ENCODE measurements at places on chromosomes 6 and 20.

DNA sequence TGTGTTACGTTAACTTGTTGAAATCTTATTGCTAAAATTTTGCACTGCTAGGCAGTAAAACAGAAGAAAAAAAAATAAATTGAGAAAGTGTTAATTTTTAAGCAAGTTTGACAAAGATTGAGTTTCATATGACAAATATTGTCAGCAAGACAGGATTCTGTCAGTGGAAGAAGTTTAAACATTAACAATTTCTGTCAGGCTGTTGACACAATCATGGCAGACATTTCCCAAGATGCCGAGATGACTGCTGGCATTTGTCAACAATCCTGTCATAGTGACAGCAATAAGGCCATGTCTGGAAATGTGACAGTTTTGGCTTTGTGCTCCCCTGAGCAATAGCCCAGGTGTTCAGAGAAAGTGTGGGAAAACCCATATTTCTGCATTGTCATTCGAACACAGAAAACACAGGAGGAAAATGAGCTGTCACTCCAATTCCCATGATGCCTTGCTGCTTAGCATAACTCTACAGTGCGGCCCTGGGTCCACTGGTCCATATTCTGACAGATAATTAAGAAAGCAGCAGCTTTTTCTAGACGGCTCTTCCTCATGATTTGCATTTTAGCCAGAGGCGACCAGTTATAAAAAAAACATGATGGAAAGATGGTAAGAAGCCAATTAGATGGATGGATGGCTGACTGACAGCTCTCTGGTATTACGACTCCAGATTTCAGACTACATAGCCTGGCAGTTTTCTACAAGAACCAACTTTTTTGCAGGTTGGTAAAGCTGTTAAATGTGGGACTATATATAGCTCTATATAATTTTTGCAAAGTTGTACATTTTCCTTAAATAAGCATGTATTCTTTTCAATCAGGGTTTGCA is 43.6 kb upstream of the DEFB112 start:
- DNase-seq, result no peak

DNA sequence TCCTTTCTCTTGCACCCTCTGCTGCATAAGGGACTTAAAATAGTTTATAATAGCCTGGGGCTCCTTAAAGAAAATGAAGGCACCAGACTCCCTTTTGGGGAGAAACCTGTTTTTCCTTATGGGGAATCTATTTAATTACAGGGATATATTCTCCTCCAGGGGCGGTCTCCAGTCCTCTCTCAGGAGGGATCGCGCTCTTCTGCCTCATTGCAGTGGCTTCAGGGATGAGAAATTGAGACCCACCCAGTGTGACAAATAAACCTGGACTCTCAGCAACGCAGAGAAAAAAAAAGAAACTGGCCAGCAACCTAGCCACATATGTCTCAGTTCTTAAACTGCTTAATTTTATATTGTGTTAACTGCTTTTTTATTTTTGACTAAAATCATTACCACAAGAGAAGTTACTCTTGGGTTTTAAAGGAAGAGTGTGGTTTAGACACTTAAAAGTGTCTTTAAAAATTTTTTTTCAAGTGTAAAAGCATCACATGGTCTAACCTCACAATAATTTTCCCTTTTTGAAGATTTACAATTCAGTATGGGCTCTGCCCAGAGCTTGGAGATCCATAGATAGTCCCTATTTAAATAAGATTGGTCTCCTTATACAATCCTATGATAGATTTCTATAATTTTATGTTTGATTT is 11.7 kb upstream of the GOPC start:
- DNase-seq, result peak; percentile 80

DNA sequence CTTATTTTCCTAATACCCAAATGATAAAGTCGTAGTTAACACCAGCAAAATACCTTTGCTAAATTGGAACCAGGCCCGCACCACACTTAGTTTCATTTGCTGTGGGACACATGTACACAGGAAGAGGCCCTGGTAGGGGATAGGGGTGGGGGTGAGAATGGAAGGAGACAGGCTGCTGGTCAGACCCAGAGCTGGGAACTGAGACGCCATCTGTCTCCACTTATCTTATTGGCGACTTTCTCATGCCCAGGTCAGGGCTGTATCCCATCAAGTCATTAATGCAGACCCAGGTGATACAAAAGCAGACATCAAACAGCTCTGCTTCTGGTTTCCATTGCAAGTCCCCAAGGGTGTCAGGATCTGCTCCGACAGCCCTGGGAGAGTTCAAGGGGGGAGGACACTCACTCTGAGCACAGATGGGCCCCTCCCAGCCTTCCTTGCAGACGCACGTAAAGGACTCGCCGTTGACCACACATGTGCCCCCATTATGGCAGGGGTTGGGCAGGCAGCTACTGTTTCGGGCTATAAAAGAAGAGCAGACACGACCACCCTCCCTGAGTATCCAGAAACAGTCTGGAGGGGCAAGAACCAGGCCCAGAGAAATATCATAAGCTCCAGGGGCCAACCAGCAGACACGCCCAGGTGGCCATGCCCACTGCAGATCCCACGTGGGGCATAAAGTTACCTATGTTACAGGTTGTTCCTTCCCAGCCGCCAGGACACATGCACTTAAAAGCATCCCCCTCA is 29.2 kb downstream of the JAG1 start:
- no peak for DNase-seq

GRCh38 chr20:33499355-33499754 is 9.5 kb downstream of the CBFA2T2 start:
- DNase-seq, result no peak

DNA sequence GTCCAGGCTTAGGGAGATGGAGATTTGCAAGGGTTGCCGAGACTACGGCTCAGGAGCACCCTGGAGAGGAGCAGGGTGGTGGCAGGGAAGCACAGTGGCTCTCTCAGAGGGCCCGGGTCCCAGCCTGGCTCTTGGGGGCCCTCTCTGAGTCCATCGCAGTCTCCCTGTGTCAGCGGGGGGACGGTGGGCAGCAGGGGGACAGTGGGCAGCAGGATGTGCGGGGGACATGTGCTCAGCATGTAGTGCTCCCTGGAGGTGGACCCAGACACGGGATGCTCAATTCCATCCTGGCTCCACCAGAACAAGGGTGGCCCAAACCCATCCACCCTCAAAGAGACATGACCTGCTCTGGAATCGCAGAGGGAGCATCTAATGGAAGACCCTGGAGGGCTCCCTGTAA is 43.0 kb upstream of the ZBP1 start:
- no peak for DNase-seq

- peak; percentile 86 for DNase-seq
Measured at GRCh38 chr6:43436577-43437282, 9.4 kb downstream of the ABCC10 start.

DNA sequence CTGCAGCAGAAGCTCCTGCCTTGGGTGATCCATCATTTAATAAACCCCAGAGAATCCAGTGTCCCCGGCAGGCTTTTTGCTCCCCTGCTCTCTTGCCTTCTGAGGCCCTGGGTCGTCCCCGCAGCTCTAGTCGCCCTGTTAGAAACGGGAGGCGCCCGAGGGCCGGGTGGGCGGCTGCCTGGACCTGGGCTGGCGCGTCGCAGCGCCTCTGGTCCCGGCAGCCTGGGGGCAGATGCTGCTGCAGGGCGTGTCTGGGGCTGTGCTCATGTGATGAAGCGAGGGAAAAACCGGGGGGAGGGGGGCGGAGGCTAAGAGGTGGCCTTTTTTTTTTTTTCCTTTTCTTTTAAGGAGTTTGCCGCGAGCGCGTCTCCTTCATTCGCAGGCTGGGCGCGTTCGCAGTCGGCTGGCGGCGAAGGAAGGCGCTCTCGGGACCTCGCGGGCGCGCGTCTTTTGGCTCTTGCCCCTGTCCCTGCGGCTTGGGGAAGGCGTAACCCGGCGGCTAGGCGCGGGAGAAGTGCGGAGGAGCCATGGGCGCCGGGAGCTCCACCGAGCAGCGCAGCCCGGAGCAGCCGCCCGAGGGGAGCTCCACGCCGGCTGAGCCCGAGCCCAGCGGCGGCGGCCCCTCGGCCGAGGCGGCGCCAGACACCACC is 394 bp downstream of the AKAP12 start:
- no peak for DNase-seq

DNA sequence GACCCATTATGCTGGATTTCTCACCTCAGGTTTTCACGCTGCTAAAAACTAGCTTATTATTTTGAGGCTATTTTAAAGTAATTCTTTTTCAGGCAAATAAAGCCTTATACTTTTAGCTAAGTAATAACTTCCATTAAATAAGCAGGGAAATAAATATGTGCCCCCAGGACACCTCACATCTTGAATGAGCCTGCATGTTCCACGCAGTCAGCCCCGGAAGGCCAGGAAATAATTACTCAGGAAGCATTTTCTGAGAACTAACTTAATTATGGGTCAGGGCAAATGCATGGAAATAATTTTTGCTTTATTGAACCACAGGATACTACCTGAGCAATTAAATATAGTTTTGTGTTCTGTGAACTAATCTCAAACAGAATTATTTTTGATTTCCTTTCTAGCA is 41.1 kb downstream of the STX7 start:
- DNase-seq, result no peak

DNA sequence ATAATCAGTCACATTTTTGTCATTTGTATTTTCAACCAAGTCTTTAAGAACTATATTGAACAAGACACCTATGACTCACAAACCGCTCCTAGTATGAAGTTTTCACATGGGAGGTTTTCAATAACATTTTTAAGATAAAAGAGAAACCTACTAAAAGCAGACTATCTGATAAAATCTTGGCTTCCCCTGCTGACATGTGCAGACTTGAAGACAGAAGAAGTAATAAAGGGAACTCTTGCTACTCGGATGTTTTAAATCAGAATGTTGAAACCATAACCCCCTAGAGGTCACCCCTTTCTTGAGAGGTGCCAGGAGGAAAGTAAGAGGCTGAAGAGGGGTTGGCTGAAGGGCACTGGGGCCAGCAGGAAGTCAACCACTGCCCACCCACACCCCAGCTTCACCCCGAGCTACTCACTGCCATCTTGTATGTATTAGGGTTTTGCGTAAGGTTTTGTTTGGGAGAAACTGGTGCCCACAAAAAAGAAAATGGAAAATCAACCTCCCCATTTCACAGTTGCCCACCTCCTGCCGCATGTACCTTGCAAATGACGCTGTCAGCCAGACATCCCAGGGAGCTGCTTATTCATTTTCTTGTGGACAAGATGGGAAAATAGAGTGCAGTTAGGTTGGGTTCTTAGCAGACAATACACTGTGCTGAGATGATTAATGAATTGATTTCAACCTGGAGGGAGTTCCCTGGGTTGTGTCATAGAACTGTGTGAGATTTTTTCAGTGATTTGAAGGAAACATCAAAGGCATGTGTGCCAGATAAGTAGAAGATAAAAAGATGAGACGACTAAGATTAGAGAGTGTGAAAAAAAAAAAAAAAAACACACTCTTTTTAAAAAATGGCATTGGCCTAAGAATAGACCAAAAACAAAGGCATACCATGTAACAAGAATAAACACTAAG is 83.2 kb upstream of the TAB2 start:
- DNase-seq, result no peak

GRCh38 chr20:63885264-63886053 is 9.5 kb upstream of the DNAJC5 start:
- no peak for DNase-seq

GRCh38 chr6:72102561-72102960 is 216.2 kb downstream of the RIMS1 start:
- no peak for DNase-seq

DNA sequence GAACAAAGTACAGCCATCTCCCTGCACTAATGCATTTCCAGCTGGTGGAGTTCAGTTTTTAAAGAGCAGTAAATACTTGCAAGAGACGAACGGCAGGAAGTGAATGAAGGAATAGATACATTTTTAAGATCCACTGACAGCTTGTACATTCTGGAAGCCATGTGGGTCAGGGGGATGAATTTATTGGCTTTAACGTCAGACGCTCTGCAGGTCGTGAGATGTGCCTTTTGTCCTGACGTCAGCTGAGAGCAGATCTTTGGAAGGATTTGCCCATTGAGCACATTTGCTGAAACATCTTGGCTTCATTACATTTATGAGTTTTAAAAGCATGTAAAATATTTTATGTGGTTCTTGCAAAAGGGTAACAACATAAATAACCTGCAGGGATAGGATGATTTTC is 29.5 kb upstream of the SALL4 start:
- no peak for DNase-seq

- DNase-seq, result no peak
Measured at GRCh38 chr6:119339941-119340456, 9.6 kb downstream of the MAN1A1 start.

GRCh38 chr20:504632-505075 is 38.9 kb downstream of the CSNK2A1 start:
- DNase-seq, result no peak

- DNase-seq, result no peak
Measured at GRCh38 chr20:44002861-44003260, 88.2 kb downstream of the TOX2 start.

- DNase-seq, result no peak
Measured at GRCh38 chr20:4488407-4489339, 233.0 kb upstream of the PRND start.

- no peak for DNase-seq
Measured at GRCh38 chr6:128574402-128574801, 54.0 kb upstream of the PTPRK start.

DNA sequence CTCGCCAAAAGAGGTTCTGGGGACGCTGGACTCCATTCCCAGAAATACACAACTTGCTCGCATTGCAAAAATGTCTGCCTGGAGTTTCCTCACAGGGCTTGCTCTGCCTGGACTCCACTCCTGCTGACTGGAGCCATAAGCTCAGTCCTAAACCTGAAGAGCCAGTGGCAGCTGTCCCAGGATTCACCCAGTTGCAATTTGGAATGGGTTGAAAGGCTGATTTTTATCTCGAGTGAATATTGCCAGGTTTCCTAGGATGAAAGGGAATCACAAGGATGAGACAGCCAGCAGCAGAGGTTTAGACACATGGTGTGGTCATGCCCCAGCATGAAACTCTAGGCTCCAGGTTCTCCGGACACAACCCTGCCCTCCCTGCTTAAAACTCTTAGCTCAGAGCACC is 223.3 kb downstream of the BMP7 start:
- DNase-seq, result no peak

DNA sequence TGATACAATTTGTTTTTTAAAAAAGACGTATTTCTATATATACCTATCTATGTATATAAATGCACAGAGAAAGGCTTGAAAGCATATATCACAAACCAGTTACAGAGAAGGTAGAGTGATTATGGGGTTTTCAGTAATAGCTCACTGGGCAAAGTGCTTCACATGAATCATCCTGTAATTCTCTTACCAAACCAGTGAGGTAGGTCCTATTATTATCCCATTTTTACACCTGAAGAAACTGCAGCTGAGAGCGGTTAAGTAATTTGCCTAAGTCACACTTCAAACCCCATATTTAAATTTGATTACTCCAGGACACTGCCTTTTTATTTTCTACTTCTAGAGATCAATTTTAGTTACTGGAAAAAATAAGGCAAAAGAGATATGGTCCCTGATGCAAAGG is 4.4 kb downstream of the GSS start:
- DNase-seq, result no peak

DNA sequence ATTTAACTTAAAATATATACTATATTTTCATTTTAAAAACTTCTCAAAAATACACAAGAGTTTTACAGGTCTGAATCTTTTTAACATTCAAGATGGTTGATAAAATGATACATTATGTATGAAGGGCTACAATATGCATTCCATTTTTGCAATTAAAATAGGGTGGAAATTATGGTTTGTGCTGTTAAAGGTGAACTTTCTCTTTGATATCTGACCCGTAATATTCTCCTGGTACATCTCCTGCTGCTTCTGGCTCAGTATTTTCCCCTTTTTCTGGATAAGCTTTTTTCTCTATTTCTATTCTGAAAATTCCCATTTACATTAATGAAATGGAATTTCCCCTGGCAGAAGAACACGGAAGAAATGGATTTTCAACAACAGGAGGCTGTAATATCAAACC is 27.4 kb upstream of the LCA5 start:
- no peak for DNase-seq

GRCh38 chr6:3233321-3233720 is 5.9 kb upstream of the TUBB2B start:
- DNase-seq, result no peak

All from HS-27A (cell line).